Stimulated activated CD8-positive, alpha-beta memory T cell treated with anti-CD3 and anti-CD28 coated beads, Interleukin-4, amount 100 ng/mL, for 1 hour (primary cell): ENCODE measurements at places on chromosomes 12 and 14.
A peak's percentile ranks its signal among the peaks of the same experiment; 100 is the strongest.

GRCh38 chr14:94864387-94865195 lies 94.7 kb upstream of the GSC start:
- DNase-seq, result no peak

DNA sequence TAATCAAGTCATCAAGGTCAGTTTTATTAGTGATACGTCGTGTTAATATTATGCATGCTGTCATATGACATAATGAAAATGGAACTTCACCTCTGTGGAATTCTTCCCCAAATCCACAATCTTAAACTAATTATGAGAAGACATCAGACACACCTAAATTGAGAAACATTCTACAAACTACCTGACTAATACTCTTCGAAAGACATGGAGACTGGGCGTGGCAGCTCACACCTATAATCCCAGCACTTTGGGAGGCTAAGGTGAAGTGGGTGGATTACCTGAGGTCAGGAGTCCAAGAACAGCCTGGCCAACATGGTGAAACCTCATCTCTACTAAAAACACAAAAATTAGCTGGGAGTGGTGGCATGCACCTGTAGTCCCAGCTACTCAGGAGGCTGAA lies 33.3 kb upstream of the KRAS start:
- DNase-seq, result no peak

DNA sequence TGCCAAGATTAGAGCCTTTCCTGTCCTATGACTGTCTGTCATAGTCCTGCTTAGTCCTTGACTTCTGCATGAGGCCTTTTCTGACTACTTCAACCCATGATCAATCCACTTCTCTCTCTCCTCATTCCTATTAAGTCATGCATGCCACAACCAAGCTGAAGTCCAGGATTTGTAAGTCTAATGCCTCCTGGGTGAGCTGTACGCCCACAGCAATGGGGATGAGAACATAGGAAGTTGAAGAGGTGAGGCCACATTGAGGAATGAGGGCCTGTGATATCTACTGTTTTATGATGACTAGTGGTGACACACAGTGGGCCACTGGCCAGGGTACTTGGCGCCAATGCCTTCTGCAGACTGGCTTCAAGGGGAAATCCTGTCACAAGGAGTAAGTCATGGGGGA lies 994.1 kb upstream of the TMEM132C start:
- DNase-seq, result no peak

DNA sequence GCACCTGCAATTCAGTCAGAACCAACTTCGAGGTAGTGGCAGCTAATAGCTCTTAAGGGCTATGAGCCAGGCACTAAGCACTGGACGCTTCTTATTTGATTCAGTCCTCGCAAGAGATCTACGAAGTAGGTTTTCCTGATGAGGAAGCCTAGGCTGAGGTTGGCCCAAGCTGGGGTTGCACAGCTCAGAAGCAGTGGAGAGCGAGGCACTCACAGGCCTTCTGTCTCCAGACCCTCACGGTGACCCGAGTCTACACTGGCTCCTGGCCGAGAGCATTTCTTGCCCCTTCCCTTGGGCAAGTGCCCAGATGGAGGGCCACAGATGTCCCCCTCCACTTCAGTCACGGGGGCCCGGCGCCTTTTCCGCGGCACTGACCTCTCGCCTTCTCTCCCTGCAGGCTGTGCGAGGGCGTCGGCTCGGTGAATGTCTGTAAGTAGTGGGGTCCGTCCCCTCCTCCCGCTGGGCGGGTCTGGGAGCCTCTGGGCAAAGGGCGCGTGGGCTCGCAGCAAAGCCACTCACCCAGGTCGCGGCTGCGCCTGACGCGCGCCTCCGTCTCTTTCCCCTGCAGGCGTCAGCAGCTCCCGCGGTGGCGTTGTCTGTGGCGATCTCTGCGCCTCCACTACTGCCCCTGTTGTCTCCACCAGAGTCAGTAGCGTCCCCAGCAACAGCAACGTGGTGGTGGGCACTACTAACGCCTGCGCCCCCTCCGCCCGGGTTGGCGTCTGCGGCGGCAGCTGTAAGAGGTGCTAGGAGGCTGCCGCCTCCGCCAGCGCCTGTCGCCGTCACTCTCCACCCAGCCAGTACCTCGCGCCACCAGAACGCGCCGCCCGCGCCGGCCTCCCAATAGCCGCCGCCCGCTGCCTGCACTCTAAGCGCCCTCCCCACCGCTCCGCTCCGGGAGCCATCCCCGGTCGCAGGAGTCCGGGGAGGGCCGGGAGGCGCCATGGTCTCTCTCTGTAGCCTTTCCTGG lies 13.1 kb downstream of the KRT83 start:
- peak; percentile 17 for DNase-seq

GRCh38 chr14:69358233-69358963 lies 39.7 kb downstream of the ERH start:
- no peak for DNase-seq

- DNase-seq, result no peak
These were observed 237.9 kb downstream of the IPO8 start for GRCh38 chr12:30457621-30458289.

- DNase-seq, result no peak
These were observed 146.1 kb downstream of the C12orf75 start for GRCh38 chr12:105476616-105477015.

DNA sequence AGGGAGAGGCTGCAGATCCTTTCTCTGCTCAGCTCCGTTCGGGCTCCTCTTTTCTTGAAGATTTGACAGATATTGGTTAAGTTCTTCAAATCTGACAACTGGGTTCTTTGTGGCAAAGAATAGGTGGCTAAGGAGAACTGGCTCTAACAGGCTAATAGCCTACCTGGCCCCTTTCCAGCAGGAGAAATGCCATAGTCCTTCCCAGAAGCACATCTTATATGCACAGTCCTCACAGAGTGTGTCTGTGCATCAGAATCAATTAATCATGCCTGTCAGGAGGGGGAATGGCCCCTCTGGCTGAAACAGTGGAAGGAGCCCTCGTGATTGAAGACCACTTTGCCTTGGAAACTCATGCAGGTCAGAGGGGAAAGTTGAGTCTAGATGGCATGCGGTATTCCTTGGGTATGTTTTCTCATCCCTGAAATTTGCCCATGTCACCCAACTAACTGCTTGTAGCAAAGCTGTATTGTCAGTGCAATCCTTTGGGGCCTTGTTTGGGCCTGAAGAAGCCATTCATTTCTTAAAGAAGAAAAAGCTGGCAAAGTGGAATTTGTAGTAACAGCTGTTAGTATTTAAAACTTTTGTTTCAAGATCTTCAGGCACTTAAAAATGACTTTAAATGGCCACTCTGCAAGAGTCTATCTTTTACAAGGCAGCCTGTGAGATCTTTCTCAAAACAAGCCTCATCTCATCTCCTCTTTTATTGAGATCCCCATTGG lies 251.5 kb downstream of the ZFP36L1 start:
- no peak for DNase-seq

DNA sequence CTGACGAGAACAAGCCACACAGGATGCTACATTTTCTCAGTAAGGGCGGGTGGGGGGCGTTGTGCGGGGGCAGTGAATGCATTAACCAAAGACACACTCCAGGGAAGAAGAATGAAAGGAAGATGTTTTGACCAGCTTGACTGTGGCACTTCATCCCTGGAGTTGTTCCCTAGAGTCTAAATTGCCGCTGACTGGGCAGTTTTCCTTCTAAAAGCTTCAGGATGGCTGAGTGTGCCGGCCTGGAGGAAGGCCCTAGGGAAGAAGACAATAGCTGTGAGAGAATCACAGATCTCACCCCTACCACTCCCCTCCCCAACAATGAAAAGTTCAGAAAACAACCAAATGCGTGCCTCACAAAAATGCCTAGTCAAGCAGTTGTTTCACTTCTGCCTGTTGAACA lies 67.2 kb downstream of the NKX2-1 start:
- DNase-seq, result no peak

- no peak for DNase-seq
These were observed 107.5 kb upstream of the FAR2 start for GRCh38 chr12:29041621-29042020.

DNA sequence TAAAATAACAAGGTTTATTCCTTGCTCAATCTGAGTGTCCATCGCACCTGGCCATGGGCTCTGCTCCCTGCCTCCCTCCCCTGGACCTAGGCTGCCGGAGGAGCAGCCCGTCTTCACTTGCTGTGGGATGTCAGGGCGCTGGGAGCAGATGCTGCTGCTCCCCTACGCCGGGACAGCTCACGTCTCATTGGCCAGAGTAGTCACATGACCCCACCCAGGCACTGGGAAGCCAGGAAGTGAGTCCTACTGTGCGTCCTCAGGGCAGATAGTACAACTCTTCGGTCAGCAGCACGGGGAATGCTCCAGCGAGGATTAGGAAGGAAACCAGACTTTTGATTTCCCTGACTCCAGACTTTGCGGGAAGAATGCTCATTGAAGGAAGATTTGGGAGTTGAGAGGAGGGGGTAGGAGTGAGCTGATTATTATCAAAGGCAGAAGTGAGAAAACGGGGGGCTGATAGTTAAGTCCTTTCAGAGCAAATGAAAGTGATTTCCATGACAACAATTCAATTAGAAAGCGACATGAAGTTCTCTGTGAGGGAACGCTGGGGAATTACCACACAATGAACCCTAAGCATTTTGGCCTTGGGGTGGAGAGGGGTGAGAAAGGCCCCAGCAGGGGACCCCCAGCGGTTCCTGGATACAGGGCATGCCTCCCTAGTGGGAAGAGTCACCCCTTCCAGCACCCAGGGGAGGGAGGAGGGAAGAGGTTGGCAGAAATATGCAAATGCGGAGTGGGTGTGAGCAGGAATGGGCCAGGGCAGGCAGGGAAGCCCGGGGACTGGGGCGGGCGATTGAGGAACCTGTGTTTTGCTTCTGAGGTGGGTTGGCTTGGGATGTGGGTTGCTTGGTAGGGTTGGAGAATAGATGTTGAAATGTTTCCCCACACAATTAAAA lies 215.5 kb downstream of the AACS start:
- DNase-seq, result no peak

- DNase-seq, result no peak
These were observed 104.4 kb downstream of the SCN8A start for GRCh38 chr12:51695241-51696010.

DNA sequence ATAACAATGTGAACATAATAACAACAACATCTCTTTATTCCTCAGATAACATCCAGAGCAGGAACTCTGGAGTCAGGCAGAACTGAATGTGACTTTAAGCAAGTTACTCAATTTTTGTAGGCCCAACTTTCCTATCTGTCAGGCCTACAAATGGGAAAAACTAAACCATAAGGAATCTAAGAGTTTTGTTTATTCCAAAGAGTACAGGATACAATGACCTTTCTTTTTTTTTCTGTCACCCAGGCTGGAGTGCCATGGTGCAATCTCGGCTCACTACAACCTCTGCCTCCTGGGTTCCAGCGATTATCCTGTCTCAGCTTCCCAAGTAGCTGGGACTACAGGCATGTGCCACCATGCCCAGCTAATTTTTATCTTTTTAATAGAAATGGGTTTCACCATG lies 9.4 kb downstream of the LPCAT3 start:
- DNase-seq, result no peak

GRCh38 chr14:90467501-90467900 lies 70.7 kb downstream of the CALM1 start:
- no peak for DNase-seq

- DNase-seq, result no peak
These were observed 17.0 kb upstream of the CFAP54 start for GRCh38 chr12:96472384-96472783.

DNA sequence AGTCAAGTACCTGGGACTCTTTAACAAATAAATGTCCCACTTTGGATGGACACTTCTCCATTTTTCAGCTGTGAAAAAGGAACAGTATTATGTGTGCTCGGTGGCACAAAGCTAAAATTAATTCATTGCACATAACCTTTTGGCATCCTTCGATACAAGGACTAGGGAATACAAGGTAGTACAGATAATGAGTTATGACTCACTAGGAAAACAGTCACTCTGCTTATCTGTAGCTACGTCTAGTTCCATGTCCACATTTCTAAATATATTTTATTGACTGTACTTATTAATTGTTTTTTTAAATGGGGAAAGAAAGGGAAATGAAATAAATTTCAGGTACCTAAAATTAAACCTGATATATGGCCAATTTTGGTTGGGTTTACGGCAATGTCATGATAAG lies 35.2 kb upstream of the RIC8B start:
- DNase-seq, result no peak

DNA sequence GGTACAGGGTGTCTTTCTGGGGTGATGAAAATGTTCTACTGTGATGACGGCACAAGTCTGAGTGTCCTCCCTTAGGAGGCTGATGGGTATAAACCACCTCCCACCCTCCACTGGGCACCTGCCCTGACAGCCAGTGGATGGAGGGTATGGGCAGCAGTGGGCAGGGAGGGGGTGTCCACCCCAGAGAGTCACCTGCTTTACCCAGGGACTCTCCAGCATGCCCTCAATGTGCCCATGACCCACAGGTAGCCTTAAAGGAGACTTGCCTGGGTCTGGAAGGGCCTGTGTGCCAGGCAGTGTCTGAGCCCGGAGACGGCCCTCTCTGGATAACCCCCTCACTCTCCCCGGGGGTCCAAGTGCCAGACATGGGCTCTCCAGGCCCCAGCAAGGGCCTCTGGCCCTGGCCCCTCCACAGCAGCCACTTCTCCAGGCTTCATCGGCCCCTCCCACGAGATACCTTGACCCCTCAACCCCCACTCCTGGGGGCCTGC lies 38.8 kb downstream of the CCNK start:
- no peak for DNase-seq

DNA sequence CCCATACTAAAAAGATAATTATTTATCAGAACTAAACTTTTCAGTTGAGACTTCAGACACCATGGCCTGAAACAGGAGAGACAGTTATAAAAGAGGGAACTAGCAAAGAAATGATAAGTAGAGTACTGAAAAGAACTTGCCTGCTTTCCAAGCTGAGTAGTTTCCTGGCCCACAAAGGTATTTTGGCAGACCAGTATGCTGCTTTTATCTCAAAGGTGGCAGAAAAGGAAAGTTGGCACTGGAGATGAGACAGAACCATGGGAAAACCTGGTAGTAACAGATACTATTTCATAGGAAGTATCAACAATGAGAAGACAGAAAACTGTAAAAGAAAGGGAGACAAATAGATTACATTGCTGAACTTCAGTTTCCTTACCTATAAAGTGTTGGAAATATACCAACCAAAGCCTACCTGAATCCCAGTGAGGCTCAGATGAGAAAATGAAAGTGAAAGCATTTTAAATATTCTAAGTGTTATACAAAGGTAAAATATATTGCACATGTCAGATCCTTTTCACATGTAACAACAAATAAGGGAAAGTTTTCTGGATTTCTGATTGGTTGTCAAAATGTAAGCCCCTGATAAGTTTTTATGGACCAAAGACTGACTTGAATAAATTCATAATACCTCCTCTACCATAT lies 155.3 kb upstream of the FSCB start:
- DNase-seq, result no peak

DNA sequence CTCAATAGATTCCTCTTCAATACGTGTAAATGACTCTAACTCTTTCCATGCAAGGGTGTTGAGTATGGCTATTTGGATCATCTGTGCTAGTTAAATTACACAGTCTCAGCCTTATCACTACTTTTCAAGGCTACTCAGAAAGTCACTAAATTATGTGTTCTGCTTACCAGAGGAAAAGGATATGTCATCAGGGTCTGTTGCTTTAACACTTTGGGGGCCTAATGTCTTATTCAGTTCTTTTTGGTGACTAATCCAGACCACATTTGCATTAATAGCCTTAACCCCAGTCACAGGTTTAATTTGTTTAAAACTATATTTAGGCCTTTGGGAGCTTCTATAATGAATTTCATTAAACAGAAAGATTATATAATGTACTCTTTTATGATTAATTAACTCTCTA lies 649.3 kb downstream of the RPS29 start:
- DNase-seq, result no peak
